ENCODE measurements at places on chromosomes 5 and 9.

DNA sequence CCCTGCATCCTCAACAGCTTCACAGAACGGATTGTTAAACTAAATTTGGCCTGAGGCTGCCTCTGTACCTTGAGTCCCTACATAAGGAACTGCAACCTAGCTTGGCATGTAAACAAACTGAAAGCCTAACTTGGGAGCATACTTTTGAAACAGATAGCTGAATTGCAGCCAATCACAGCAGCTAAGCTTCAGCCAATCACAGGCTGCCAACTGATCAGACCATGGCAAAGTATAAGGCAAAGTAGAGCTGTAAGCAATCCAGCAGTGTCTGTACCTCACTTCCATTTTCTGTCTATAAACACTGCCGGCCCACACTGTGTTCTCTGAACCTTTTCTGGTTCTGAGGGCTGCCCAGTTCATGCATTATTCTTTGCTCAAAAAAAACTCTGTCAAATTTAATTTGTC, 8.9 kb upstream of the ZNF483 start:
- DNase-seq, result no peak

DNA sequence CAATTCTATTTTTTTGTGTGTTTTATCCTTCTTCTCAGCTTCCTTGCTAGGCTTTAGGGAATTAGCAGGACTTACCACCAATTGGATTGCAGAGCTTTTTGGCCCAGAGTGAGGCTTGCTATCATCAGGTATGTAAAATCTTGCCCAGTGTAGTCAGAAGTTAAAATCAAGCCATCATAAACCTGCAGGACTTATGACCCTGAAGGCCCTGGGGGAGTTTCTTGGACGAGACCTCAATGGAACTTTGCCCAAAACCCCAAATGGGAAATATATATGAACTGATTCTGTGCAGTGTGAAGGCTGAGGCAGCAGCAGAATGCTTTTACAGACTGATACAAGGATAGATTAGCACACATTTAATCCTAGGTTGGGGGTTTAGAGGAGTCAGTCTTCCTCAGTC, 287.0 kb downstream of the SH3GL2 start:
- no peak for DNase-seq

- no peak for DNase-seq
Observed at GRCh38 chr5:83450967-83451248, 20.6 kb upstream of the VCAN start.

GRCh38 chr9:85743275-85744128, 1.7 kb upstream of the AGTPBP1 start:
- no peak for DNase-seq

- no peak for DNase-seq
Observed at GRCh38 chr5:68214482-68215207, 911 bp upstream of the PIK3R1 start.

DNA sequence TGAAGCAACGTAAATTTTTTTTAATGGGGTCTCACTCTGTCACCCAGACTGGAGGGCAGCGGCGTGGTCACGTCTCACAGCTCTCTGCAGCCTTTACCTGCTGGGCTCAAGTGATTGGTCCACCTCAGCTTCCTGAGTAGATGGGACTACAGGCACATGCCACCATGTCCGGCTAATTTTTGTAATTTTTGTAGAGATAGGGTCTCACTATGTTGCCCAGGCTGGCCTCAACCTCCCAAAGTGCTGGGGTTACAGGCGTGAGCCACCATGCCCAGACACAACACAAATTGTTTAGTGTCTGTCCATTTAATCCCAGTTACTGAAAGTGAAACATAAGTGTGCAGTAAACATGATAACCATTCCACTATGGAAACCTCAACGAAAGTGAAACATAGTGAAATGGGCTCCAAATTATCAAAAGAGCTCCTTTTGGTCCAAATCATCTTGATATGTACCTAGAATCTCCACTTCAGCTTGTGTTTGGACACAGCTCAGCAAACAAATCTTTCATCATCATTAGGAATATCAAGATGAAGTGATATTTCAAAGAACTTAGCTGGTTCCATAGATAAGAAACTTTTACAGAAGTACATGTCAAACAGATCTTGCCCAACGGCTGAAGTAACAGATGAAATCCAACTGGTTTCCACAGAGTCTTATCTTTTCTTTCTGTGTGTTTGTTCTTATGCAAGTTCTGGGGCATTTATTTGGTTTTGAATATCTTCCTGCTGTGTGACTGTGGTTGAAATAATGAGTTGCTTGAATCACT, 41.2 kb upstream of the PLPP1 start:
- DNase-seq, result no peak

- no peak for DNase-seq
Observed at GRCh38 chr5:84058561-84058960, 326.1 kb downstream of the EDIL3 start.

- no peak for DNase-seq
Observed at GRCh38 chr5:136066661-136067271, 38.0 kb downstream of the TGFBI start.

DNA sequence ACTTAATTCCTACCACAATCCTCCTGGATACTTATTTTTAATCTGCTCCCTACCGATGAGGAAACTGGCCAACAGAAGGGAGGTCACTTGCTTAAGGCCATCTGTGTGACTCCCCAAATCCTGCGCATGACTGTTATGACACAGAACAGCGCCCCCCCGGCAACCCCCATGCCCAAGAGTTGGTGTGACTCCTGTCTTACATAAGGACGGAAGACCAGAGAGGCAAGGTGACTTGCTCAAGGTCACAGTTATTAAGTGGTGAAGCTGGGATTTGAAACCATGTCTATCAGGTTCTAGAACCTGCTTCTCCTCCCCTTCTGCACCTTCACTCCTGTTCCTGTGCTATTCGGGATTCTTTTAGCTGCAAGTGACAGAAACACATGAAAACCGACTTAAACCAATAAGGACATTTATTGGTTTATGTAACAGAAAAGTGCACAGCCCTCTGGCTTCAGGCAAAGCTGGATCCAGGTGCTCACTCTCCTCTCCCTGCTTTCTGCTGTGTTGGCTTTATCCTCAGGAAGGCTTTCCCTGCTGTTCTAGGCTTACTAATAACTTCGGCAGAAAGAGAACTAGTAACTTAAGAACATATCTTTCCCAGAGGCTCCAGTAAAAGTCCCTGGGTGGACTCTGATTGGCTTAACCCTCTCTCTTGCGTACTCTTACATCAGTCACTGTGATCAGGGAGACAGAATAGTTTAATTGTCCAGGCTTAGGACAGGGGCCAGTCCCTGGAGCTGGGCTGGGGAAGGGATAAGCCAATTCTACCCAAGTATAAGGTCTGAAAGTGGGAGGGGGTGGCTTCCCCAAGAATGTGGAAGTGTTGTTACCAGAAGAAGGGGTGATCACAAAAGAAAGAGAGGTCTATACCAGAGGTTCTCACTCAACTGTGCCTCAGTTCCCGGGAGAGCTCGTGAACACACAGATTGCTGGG, 43.7 kb downstream of the FGF18 start:
- DNase-seq, result no peak

GRCh38 chr5:110768138-110768860, 29.5 kb downstream of the SLC25A46 start:
- no peak for DNase-seq

DNA sequence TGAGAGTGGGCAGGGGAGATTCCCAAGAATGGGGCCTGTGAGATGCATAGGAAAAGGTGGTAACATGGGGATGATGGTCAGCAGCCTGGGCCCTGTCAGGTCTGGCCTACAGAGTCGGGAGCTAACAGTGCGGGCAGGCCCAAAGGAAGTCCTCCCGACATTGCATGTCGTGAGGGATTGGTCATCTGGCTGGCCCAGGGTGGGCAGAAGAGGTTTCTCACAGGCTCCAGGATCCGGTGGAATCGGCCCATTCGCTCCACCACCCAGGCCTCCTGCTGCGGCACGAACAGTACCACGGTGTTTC, 514 bp downstream of the STOML2 start:
- no peak for DNase-seq

- no peak for DNase-seq
Observed at GRCh38 chr9:137975936-137976565, 98.5 kb downstream of the CACNA1B start.

- no peak for DNase-seq
Observed at GRCh38 chr9:115593587-115594091, 475.7 kb upstream of the TNC start.

- no peak for DNase-seq
Observed at GRCh38 chr9:105457560-105458294, 9.9 kb downstream of the FSD1L start.

- DNase-seq, result no peak
Observed at GRCh38 chr5:107985144-107985543, 314.4 kb upstream of the EFNA5 start.

DNA sequence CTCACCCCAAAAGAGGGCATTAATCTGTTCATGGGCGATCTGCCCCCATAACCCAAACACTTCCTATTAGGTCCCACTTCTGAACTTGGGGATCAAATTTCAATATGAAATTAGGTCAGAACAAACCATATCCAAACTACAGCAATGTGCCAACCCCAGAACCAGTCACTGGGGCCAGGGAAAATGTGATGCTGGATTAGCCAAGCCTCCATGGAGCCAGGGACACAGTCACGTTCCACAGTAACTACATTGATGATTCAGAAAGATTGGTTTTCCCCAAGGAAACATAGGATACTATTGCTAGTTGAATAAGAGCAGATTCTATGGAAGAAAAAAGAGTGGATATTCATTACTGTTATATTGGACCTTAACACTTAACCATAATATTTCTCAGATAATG, 84.2 kb downstream of the GIN1 start:
- DNase-seq, result no peak

DNA sequence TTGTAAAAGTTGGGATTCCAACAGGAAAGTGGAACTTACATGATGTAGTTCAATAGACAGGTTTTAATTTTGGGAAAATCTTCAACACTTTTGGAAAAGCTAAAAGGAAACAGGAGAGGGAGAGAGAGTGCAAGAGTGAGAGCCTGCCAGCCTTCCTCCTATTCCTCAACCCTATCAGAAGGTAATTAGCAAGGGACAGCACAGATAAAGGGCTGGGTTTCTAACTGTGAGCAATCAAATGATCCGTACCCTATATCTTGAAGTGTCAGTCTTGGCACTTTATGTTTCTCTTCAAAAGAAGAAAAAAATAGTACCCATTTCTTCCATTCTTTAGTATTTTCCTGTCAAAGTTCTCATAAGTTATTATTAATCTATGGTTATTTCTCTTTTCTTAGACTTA, 79.4 kb downstream of the FER start:
- DNase-seq, result no peak

DNA sequence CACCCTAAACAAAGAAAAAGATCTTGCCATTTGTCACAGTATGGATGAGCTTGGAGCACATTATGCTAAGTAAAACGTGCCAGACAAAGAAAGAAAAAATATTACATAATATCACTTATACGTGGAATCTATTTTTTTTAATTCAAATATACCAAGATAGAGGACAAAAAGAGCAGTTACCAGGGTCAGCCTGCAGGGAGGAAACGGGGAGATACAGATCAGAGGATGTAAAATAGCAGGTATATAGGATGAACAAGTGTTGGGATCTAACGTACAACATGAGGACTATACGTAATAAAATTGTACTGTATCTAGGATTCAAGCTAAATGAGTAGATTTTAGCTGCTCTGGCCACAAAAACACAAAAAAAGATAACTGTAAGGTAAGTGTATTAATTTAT, 247.5 kb downstream of the TMEM161B start:
- no peak for DNase-seq

DNA sequence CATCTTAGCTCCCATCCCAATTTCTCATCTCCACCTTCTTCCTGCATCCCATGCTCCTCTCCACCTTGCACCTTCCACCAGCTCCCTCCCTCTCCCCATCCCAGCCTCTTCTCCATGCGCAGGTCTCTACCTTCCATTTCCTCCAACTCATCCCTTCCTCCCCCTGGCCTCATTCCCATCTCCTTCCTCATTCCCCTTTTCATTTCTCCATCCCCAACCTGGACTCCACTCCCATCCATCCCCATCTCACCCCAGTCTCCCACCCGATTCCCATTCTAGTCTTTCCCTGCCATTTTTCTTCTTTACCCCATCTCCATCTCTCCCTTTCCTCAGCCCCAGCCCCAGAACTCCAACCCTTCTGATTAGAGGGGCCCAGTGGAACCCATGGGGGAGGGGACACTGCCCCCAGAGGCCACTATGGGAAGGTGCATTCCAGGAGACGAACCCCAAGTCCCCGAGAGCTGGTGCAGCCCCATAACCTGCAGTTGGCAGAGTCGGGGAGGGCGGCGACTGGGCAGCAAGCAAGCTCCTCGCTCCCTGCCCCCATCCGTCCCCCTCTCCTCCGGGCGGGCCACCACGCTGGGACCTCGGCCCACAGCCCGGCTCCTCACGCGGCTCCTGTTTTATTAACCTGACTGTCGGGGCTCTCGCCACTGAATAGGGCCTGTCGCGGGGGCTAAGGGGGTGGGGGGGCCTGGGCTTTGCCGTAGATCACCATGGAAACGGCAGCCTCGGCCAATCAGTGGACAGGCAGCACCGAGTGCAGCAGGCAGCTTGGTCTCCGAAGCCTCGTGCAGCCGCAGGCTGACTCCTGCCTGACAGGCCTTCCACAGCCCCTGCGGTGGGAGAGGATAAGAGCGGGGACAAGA, 66.7 kb downstream of the PCDH1 start:
- DNase-seq, result no peak

DNA sequence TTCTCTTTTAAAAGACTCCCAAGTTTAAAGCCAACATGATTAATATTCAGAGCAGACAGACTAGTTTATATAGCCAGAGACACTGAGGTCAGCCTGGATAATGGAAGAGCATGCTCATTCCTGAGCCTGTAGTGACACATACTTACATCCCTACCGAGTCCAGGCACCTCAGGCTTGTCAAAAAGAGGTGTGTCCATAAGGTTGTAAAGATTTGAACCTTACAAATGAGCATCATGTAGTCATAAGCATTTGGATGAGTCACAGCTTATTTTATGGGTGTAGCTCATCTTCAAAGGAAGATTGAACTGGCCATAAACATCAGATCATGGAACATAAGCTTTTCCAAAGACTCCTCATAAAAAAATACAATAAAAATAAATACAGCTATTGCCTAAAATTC, 333.5 kb downstream of the EFNA5 start:
- DNase-seq, result no peak

- no peak for DNase-seq
Observed at GRCh38 chr9:136020206-136020605, 59.0 kb upstream of the UBAC1 start.

DNA sequence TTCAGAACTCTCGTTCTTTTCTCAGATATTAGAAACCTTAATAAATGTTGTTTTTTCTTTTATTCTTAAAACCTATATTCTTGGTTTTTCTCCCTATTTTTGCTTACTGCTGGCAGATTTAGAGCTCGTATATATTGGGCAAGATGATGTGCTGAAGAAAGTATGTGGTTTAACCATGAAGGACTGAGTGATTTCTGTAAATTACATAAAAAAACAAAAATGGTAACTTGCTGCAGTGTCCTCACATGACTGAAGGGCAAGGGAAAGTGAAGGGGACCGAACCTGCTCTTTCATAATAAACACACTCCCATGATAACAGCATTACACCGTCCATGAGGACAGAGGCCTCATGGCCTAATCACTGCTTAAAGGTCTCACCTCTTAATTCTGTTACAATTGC, 393.8 kb upstream of the ZNF608 start:
- DNase-seq, result no peak

- no peak for DNase-seq
Observed at GRCh38 chr5:10418654-10419345, 22.9 kb upstream of the ROPN1L start.

GRCh38 chr5:53378590-53379247, 101.7 kb upstream of the FST start:
- no peak for DNase-seq
